Smooth muscle cell of the brain vasculature (primary cell): ENCODE measurements at places on chromosomes 11 and 22.

DNA sequence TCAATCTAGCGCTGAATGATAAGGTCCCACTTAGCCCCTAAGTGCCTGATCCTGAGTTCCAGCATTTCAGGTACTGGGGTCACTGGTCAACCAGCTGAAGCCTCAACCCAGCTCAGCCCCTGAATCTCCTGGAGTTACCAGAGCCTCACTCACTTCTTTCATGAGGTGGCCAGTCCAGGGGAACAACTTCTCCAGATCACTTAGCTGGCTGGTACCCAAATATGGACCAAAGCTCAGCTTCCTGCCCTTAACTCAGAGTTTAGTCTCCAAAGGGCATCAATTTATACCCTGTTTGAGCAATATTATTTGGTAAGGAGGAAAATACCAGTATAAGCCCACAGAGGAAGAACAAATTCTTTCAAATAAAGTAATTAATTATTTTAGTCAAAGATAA lies 105.6 kb downstream of the SLC1A2 start:
- DNase-seq = no peak

DNA sequence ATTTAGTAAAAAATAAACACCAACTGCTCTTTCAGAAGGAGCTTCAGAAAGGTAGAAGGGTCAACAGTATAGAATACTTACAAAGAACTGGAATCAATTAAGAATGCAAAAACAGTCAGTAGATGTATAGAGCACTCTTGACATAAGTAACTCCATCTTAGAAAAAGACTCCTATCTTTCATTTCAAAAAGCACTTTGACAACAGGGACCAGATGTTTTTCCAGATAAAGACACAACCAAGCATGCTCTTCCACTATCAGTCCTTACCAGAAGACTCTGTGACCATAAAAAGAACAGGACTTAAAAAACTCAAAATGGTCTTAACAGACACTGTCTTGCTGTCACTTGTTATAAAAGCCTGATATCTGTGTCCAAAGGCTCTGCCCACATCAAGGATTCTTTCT lies 5.2 kb downstream of the SLC25A17 start:
- DNase-seq = no peak

GRCh38 chr11:36162883-36163434 lies 126.3 kb downstream of the COMMD9 start:
- no peak for DNase-seq

DNA sequence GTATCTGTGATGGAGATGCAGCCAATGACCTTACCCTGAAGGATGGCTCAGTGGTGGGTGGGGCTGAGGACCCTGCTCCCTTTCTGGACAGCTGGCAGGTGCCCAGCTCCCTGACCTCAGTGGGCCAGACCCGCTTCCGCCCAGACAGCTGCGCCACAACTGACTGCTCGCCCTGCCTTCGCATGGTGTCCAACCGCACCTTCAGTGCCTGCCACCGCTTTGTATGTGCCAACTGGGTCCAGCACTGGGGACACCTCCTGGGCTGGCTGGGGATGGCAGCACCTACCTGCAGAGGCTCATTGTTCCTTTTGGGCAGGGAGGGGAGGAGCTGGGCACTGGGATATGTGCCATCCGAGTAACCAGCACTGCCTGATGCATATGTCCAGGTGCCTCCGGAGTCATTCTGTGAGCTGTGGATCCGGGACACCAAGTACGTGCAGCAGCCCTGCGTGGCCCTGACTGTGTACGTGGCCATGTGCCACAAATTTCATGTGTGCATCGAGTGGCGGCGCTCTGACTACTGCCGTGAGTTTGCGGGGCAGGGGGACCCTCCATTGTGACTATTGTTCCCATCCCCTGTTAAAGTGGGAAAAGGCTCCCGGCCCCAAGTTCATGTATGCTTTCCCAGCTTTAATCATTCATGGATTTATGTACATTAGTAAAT lies 84.8 kb downstream of the OTOG start:
- DNase-seq = no peak

DNA sequence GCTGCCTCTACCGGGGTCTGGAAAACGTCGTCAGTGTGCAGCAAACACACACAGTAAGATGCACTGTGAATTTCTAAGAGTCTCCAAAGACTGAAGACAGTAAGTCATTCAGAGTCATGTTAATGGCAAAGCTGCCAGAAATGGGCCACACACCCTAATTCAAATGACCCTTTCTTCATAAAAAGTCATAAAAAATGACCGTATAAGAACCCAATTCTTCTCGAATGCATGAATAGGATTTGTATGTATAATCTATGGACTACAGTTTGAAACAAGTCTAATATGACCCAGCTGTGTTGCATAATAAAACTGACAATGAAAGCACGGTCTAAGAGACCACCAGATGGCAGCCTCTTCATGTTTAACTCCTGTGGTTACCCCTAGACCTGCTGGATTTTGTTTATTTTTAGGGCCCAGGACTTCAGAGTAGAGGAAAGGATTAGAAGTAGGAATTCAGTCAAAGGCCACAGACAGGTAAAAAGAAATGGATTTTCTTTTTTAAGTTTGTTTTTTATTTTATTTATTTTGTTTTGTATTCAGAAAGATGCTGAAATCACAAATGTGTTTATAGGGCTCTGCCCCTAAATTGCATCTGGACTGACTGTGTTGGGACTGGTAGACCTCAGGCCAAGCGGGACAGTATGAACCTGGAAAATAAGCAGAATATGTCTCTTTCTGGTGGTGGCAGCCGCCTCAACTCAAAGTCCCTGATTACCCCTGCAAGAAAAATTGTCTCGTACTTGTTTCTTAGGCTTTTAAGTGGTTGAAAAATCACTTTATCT lies 32.1 kb upstream of the SLC5A12 start:
- DNase-seq = peak; percentile 39

DNA sequence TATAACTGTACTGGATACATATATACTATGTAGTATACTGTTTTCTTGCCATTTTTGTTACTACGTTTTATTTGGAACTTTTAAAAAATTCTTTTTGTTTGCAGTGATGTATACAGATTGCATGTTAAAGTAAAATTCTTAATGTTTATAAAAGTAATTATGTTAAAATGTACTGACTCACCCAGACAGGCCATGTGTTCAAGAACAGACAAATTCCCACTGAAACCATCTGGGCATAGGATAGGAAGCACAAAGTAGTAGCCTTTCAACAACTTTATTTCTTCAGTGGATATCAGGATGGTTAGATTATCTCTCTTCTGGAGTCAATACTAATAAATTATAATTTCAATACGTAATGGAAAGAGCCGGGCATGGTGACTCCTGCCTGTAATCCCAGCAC lies 19.8 kb downstream of the PRMT3 start:
- DNase-seq = no peak

- no peak for DNase-seq
Observed at GRCh38 chr11:126133901-126134300, 71.2 kb upstream of the CDON start.

GRCh38 chr11:121889931-121890330 lies 226.1 kb downstream of the BLID start:
- DNase-seq = no peak

- peak; percentile 26 for DNase-seq
Observed at GRCh38 chr22:27885977-27886842, 32.8 kb downstream of the PITPNB start.

DNA sequence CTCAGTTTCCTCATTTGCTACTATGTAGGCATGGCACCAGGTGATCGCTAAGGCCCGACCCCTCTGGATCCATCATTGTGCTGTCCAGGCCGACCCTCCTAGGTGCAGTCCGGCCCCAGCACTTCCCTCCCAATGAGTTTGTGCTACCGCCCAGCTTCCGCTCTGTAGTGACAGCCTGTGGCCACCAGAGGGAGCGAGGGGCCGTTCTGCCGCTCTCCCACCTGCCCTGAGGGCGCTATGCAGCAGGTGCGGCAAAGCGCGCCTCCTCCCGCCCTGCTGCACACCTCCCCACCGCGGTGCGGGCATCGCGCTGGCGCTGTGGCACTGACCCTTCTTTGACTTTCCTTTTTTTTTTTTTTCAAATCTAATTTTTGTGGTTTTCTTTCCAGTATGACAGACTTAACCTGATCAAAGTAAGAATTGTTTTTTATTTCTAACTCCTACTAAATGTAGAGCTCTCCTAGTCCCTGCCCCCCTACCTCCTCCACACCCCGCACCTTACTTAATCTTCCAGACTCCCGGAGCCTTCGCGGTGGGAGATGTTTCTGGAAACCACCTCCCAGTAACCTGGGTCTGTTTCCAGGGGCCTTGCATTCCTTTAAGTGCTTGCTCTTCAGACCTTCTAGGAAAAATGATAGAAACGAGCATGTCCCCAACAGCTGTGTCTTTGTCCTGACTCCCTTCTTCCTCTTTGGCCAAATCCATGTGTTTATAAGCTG lies 73.7 kb downstream of the SCN3B start:
- no peak for DNase-seq

DNA sequence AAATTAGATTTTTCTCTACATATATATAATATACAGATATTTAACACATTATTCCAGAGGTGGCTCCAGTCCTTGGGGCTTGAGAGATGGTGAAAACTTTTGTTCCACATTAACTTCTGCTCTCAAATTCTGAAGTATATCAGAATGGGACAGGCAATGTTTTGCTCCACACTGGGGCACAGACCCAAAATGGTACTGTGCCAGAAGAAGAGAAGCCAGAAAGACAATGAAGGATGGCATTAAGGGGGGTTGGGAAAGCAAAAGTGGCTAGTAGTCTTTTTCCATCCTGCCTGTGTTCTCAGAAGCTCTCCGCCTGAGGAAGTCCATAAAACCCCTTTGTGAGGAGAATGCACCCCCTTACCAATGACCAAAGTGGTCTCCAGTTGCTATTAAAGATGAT lies 40.1 kb downstream of the OSBP start:
- DNase-seq = no peak

- DNase-seq = no peak
Observed at GRCh38 chr11:103541186-103541795, 432.1 kb downstream of the DYNC2H1 start.

DNA sequence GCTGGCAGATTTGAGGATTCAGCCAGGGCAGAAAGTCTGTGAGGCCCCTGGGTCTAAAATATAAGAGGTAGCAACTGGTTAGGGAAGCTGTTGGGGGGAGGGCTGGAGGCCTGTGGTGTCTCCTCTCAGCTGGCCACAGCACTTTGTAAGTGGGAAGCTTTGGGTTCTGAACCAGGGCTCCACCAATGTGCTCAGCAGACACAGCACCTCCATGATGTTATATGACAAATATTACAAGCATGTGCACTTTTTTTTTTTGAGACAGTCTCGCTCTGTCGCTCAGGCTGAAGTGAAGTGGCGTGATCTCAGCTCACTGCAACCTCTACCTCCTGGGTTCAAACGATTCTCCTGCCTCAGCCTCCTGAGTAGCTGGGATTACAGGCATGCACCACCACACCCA lies 8.0 kb downstream of the ARHGAP1 start:
- DNase-seq = no peak

- DNase-seq = no peak
Observed at GRCh38 chr11:91350931-91351330, 873.7 kb upstream of the FAT3 start.

DNA sequence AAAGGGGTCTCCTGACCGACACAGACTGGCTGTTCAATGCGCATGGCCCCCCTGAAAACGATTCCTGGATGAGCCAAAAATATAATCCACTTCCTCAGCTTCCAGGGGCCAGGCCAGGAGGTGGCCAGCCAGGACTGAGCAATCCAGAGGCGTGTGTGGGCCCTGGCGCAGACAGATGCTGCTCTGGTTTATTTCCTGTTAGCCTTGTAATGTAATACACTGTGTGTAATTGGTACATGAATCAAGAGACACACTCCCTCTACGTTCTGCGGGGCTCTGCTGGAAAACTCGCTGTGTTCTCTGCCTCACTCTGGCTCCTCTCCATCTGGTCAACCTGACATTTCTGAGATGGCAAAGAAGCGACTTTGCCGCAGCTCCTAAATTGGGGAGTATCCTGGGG lies 26.3 kb upstream of the ISX start:
- DNase-seq = no peak

- DNase-seq = no peak
Observed at GRCh38 chr22:41823797-41824196, 9.1 kb upstream of the SREBF2 start.

DNA sequence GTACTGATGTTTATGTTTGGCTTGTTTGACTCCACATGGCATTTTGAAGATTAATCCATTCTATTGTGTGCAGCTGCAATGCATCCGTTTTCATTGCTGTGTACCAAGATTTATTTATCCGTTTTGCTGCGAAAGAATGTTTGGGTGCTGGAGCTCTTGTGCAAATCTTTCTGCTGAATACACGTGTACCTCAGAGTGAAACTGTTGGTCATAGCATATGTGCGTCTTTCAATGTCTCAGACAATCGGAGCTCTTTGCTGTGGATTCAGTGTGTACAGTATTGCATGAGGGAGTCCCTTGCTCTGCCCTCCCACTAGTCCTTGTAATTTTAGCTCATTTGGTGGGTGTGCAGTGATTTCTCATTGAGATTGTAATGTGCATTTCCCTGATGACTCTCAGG lies 545.4 kb downstream of the TBC1D22A start:
- DNase-seq = no peak

GRCh38 chr11:134170919-134171281 lies 52.9 kb downstream of the NCAPD3 start:
- DNase-seq = no peak

- DNase-seq = no peak
Observed at GRCh38 chr11:66593303-66593635, 284 bp downstream of the CCS start.

DNA sequence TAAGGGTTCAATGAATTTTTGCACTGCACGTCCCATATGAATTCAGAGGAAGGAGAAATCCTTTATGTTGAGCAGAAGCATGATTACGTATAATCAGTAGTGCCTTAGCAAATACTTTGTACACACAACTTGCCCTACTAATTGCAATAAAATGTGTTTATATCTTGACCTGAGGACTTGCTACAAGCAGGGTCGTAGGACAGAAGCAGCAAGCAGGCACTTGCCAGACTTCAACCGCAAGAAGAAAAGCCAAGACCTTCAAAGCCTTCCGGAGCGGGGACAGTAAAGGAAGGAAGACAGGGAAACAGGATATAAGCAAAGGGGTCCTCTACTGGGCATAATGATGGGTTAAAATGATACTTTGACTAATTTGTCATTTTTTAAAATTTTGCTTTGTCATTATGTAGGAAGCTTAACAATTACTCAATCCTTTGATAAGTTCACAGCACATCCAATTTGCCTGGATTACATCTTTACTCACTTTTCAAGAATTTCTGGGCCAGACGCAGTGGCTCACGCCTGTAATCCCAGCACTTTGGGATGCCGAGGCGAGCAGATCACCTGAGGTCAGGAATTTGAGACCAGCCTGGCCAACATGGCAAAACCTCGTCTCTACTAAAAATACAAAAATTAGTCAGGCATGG lies 23.2 kb upstream of the UBASH3B start:
- no peak for DNase-seq

- DNase-seq = no peak
Observed at GRCh38 chr22:19887256-19887985, 32.7 kb upstream of the GNB1L start.

DNA sequence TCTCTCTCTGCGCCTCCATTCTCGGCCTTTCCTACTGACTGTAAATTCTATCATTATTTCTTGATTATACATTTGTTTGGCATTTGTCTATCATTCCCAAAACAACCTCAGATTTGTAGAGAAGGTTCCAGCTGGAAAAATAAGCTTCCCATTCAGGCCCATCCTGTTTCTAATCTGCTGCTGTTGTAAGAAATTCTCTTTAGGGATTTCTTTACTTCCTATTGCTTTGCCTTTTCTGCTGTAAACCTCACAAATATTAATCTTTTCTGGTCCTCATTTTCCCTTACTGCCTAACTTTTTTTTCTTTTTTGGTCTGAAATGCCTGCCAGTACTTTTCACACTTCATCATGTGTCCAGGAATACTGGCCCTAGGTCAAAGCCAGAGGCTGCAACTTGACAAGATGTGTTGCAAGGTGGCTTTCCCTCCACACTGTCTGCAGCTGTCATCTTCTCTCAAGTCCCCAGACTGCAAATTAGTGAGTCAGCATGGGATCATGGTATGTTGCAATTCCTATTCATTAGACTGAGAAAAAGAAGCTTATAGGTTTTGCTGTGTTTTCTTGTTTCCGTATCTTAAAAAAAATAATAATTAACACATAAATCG lies 858.7 kb upstream of the CHORDC1 start:
- no peak for DNase-seq
